NK-92 treated with Interleukin-12 subunit alpha and Interleukin-12 subunit beta, amount 100 ng/mL, for 24 hours (cell line): ENCODE measurements at places on chromosomes 7 and 10.

- no peak for DNase-seq
Observed at GRCh38 chr10:114389426-114389825, 14.9 kb downstream of the AFAP1L2 start.

DNA sequence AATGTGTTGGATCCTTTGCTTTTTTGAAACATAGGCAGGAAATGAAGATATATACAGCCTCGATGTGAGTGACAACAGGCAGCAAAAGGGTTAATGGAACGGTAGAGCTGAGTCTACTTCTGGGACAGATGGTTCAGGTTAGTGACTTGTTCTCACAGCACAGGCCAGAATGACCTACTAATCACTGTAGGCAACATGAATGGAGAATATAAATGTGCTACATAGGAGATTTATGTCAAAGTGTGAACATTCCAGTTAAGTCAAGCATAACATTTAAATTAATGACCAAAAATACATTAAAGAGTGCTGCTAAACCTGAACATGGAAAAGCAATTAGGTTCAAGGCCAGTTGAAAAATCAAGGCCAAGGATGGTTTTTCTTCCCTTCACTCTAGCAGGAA, 235.2 kb downstream of the POU6F2 start:
- DNase-seq, result no peak

DNA sequence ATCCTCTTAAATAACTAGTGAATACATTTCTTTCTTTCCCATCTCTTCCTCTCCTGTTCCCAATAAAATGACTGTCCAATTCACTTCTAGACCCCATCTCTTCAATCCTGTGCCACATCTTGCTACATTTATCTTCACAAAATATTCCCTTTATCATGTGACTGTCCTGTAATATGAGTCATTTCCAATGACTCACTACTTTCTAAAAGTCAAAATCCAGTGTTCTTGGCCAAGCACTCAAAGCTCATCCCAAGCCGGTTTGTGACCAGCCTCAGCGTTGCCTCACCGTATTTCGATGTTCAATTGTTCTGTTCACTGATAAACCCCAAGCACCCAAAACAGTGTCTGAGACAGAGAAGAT, 104.7 kb downstream of the PARD3 start:
- DNase-seq, result no peak

GRCh38 chr10:71873582-71874211, 22.6 kb upstream of the PSAP start:
- no peak for DNase-seq

GRCh38 chr10:34408956-34409355, 406.1 kb downstream of the PARD3 start:
- no peak for DNase-seq

DNA sequence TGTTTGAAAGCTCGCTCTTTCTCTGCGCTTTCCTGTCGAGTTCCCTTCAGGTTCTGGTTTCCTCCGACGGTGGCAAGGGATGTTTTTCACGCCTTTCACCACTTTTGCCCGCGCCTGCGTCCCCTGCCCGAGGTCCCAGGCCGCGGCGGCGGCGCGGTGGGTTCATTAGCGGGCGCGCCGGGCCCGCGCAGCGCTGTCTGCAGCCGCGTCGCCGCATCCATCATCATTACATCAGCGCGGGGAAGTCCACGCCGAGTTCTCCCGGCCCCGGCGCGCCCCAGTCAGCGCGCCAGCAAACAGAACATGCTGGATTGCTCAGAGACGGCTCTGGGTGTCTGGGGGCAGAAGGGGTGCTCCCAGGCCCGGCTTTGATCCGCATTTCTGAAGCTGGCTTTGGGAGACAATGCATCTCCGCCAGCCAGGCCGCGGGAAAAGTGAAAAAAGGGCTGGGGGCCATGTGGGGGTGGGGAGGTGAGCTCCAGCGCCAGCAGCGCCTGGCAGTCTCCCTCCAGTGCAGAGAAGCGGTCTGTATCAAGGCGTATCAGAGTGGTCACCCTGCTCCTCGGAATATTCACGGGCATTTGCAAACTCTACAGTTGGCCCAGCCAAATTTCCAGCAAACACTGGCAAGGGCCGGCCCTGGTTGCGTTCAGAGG, 8.9 kb downstream of the GLI3 start:
- DNase-seq, result no peak

- DNase-seq, result peak; percentile 33
Observed at GRCh38 chr10:132319853-132320653, 11.9 kb upstream of the LRRC27 start.

DNA sequence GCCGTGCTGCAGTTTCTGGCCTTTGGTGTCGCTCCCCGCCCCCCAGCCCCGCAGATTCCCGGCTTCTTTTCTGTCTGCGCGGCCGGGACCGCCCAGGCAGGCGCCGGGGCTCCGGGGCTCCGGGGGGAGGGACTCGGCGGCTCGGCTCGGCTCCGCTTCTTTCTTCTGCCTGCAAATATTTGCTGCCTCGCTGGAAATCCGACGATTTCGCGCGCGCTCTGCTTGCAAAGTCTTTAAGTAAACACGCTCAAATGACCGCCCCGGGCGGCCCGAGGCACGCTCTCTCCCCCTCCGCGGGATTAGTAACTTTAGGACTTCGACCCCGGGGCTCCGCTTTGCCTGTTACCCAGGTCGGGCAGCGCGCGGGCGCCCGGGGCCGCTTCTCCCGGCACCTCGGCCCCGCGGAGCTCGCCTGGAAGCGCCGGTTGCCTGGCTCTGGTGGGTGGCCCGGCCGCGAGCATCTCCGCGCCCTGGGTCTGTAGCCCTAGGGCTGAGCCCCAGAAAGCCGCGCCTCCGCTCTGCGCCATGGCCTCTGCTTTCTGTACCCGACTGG, 3.9 kb upstream of the GATA3 start:
- no peak for DNase-seq

DNA sequence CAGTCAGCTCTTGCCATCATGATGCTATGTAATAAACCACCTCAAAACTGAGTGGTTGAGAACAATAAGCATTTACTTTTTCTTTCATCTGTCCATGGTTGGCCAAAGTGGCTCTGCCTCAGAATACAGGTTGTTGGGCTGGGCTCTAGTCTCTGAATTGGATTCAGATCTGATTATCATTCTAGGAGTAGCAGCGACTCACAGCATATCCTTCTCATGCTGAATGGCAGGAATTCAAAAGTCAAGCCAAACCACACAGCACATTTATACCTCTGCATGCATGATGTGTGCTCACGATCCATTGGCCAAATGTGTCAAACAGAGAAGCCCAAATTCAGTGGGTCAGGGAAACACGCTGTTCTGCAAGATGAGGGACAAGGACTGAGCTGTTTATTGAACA, 13.6 kb upstream of the GALNT11 start:
- DNase-seq, result no peak

GRCh38 chr10:68628576-68629127, 68.5 kb downstream of the TET1 start:
- no peak for DNase-seq

DNA sequence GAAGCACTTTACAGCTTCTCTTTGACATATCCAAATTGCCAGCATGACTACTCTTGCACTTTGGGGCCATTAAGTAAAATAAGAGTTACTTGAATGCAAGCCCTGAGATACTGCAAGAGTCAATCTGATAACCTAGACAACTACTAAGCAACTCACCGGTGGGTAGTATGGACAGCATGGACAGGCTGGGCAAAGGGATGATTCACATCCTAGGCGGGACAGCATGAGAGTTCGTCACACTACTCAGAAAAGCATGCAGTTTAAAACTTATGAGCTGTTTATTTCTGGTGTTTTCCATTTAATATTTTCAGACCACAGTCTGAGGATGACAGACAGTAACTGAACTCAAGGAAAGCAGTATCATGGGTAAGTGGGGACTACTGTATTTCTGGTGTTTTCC, 84.0 kb downstream of the ORC5 start:
- no peak for DNase-seq

DNA sequence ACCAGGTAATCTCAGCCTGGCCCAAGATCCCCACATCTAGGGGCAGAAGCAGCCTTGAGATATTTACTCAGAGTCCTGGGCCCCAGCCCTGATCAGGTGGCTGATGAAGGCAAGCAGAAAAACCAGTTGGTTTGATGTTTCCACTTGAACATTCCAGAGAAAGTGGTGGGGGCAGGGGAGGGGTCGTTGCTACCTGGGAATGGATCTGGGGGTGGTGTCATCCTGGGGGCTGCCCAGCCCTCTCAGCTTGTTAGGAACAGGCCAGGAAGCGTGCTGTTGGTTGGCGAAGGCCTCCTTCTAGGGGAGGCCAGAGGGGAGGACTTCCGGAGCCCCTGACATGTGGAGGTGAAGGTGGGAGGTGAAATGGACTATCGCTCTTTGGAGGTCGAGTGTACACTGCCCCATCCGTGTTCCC, 3.7 kb upstream of the ABHD11 start:
- DNase-seq, result no peak

DNA sequence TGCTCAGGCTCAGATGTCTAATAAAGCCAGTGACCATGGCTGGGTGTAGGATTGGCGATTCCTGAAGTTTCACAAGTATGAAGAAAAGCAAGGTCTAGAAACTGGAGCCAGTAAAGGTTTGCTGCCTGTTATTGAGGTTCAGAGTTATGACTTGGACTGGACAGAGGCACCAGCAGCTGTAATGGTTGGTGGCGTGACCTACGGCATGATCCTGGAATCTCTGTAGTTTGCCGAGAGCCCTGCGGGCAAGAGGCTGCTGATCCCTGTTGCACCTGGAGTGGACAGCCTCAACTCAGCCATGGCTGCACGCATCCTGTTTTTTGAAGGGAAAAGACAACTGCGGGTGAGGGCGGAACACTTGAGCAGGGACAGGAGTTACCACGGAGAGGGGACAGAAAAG, 22.4 kb upstream of the SNX13 start:
- DNase-seq, result no peak

GRCh38 chr7:29254591-29254990, 60.0 kb downstream of the CHN2 start:
- no peak for DNase-seq

DNA sequence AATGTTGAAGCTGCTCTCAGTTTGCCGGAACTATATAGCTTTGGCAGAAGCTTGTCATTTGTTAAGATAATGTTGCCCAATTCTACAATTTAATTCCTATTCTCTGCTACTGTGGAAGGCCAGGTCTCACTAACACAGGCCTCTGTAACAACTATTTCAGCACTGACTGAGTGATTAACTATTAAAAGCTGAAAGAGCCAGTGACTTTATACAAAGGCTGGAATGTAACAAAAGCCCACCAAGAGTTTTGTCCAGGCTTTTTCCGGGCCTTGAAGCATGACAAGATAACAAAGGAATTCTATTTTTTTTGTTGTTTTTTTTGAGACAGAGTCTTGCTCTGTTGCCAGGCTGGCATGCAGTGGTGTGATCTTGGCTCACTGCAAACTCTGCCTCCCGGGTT, 795.6 kb downstream of the PHTF2 start:
- DNase-seq, result no peak

GRCh38 chr10:2920168-2920567, 147.2 kb upstream of the PFKP start:
- DNase-seq, result no peak

DNA sequence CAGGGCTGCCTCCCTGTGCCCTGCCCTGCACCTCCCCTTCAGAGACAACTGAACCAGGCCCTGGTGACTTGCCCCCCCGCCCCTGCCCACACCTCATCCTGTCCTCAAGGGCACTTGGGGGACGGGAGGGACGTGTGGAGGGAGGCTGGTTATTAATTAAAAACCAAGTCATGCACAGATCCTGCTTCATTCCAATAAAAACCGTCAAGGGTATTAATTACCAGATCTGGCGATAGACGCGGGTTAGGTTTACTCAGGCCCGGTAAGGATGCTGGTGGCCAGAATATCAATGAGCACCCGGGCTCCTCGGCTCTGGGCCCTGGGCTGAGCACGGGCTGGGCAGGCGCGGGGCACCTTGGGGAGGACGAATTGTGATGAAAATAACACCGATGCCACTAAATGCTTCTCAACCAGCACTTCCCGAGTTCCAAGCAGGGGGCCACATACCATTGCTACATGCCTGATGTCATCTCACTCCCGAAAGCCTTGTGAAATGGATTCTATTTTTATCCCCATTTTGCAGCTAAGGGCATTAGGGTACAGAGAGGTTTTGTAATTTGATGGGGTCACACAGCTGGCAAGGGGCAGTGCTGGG, 24.5 kb upstream of the GTF2IRD1 start:
- no peak for DNase-seq

DNA sequence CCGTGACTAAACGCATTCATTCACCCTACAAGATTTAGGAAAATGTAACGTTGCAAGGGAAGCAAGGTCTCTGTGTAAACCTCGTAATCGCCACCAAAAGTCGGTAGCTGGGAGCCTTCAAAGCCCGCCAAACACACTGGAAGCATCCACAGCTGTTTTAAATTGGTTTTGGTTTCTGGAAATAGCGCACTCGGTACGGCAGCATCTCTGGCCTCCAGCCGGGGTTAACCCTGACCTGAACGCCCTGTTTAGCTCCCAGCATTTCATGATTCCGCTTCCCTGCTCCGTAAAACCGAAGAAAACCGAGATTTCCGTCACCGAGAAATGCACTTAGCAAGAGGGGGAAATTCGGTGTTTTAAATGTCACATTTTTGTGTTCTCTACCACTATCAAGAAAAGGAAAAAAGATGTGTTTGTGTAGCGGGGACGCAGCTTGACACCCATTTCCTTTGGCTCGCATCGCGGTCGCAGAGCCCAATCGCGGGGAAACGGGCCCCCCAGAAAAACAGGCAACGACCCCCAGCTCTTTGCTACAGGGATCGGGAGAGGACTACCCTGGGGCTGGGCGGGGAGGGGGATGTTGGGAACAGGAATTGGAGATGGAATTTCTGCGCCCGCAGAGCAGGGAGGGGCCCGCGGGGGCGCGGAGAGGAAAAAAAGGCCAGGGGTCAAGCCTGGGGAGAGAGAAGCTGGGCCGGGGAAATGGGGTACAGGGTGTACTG, 646 bp downstream of the SGCE start:
- DNase-seq, result no peak

DNA sequence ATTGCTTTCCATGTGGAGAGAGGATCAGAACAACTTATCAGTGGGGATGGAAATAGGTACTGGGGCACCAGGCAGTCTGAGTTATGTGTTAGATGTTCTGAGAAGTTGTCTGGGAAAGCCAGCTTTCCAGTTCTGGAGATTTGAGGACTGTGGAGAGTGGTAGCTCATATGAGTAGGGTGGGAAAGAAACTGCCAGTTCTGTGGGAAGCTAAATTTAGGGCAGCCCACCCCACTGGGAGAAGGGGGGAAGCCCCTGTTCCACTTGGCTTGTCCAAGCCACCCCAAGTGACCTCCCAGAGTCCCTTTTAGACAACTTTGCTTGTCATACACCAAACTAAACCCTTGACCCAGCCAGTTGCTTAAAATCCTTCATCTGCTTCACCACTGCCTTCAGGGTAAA, 189.5 kb downstream of the REEP3 start:
- DNase-seq, result no peak

DNA sequence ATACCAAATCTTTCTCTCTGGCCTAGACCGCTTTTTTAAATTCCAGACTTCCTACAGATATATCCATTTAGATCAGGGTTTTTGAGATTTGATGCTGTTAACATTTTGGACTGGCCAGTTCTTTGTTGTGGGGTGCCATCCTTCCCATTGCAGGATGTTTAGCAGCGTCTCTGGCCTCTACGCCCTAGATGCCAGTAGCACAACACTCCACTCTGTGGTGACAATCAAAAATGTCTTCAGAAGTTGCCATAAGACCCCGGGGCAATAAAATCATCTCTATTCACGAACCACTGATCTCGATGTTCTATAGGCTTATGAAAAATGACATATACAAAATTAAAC, 46.3 kb downstream of the HDAC9 start:
- no peak for DNase-seq

GRCh38 chr10:68423522-68423921, 16.4 kb upstream of the RUFY2 start:
- no peak for DNase-seq

GRCh38 chr10:21649454-21649872, 115.4 kb downstream of the MLLT10 start:
- DNase-seq, result no peak
